ENCODE measurements at places on chromosomes 5 and 9.

- no peak for DNase-seq
These were observed 8.3 kb downstream of the PPIC start for GRCh38 chr5:123028222-123028621.

DNA sequence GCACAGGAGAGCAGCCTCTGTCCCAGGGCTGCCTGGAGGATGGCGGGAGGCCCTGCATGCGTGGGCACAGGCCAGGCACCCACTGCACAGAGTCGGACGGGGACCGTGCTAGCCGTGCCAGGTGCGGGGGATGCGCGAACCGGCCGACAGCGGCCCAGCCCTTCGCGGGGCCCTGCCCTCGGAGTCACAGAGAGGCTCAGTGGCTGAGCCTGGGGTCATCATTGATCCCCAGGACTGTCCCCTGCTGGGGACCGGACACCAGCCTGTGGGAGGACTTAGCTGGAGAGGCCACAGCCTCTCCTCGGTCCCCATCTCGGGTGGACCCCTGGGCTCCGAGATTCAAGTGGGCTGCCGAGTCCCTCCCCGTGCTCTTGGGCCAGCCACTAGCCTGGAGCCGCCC is 19.1 kb upstream of the LAMC3 start:
- no peak for DNase-seq

DNA sequence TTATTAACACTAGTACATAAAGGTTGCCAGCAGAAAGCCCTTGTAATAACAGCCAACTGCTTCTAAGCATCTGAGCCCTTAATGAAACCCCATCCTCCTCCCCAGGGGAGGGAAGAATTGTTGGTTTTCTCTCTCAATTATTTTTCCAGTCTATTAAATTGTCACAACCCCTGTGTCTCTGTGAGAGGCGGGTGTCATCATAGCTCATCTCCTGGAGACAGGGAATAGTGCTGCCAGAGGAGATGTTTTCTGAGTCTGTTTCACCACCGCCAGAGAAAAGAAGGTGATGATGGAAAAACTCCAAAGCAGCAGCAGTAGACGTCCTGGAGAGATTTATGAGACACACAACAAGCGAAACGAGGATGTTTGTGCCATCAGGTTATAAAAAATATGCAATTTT is 271.1 kb upstream of the NMUR2 start:
- no peak for DNase-seq

DNA sequence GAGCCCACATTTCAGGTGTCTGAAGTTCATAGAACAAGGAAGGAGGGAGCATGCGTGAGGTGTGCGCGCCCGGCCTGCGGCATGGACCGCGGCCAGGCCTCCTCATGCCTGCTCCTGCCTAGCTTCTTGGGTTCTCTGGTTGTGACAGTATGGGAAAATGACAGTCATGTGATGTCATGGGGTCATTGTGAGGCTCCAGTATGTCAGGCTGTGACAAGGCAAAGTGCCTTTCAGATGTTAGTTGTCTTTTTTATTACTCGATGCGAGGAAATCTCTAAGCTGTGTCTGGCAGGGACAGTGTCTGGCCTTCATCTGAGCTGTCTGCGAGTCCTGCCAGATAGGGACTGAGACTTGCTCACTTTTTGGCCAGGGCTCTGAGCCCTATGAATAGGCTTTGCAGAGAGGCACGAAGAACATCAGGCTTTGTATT is 13.3 kb downstream of the UCK1 start:
- no peak for DNase-seq

DNA sequence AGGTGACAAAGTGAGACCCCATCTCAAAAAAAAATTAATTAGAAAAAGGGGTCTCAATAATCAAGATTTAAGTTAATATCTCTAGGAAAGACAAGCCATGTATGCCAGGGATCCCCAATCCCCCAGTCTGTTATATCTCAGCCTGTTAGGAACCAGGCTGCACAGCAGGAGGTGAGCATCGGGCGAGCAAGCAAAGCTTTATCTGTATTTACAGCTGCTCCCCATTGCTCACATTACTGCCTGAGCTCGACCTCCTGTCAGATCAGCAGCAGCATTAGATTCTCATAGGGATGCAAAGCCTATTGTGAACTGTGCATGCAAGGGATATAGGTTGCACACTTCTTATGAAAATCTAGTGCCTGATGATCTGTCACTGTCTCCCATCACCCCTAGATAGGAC is 116.8 kb downstream of the TARS1 start:
- DNase-seq: no peak

DNA sequence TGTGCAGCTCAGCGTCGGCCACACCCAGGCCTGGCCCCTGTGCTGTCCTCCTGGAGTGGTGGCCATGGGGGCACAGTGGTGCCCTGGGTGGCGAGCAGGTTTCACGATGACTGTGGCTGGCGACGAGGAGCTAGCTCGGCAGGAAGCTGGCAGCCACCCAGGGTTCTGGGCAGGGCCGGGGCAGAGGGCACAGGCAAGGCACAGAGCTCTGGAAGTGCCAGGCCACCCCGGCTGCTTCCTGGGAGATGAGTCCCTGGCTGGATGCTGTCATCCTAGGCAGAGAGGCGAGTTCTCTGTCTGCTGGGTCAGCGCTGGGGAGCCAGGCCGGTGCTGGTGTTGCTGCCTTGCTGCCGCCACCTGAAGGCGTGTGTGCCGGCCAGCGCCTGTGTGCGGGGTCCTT is 51.7 kb downstream of the RXRA start:
- DNase-seq: no peak

GRCh38 chr5:140261403-140262171 is 41.3 kb downstream of the PFDN1 start:
- DNase-seq: no peak

All from activated naive CD4-positive, alpha-beta T cell (primary cell).